ENCODE measurements at places on chromosomes 3 and 15.

GRCh38 chr3:24156466-24156865 is 211.4 kb downstream of the NR1D2 start:
- no peak for DNase-seq

GRCh38 chr3:24199775-24200247 is 254.7 kb downstream of the NR1D2 start:
- no peak for DNase-seq

- no peak for DNase-seq
These were observed 5.8 kb downstream of the OXNAD1 start for GRCh38 chr3:16270855-16271254.

- no peak for DNase-seq
These were observed 11.4 kb downstream of the FHIT start for GRCh38 chr3:61239871-61240270.

- no peak for DNase-seq
These were observed 63.7 kb upstream of the UBE2Q2 start for GRCh38 chr15:75779504-75779903.

DNA sequence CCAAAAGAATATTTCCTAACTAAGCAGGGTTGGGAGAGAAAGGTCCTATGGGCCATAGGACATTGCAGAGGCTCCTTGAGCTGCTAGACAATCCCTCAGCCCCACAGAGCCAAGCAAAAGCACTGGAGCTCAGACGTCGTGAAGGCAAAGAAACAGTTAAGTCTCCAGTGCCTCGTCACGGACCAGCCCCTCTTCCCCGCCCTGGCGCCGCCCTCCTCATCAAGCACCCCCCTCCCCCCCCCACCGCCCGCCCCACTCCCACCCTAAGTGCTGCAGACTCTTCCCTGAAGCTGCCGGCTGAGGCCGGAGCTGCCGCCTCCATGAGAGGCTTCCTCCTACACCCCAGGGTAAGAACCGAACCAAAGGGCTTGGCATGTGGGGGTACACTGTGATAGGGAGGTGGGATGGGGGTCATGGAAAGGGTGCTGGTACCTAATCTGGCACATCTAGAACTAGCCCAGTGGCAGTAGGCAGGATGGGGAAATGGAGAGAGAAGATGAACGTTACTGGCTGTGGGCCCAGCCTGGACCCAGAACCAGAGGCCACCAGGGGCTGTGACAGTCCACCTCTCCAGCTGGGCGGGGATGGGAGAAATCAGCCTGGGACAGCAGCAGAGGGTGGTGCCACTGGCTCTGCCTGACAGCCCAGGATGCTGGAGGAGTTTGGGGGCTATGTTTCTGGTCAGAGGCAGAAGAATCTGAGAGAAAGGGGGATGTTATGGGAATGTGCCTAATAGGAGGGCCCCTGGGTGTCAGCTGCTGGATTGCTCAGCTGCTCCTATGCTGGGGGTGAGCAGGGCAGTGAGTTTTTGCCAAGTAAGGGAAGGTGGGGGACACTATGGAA is at the start of gene MAP1A:
MAP1A (plus strand) TSS at position 255 of the 843 bp plus-strand sequence. CDS start 3,866 bp downstream, outside the sequence.
- no peak for DNase-seq

DNA sequence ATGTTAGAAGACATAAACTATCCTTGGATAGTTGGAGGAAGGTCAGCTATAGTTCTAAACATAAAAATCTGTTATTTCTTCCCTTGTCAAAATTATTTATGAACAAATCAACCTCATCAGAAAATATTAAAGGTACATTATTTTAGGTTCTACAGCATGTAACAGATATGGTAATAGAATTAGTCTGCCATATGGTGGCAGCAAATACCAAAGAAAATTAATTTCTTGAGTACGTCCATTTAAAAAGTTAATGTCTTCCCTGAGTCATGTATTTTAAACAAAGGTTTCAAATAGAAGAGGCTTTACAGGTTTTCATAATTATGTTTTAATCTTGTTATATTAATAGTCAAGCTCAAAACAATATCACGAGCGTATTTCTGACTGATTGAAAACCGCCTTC is 17.9 kb upstream of the ANKRD28 start:
- DNase-seq: no peak

DNA sequence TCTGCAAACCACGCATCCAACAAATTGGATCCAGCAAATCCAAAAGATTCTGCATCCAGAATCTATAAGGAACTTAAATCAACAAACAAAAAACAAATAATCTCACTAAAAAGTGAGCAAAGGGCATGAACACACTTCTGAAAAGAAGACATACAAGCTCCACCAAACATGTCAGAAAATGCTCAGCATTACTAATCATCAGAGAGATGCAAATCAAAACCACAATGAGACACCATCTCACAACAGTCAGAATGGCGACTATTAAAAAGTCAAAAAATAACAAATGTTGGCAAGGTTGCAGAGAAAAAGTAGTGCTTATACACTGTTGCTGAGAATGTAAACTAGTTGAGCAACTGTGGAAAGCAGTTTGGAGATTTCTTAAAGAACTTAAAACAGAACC is 21.6 kb upstream of the SLC25A36 start:
- no peak for DNase-seq

GRCh38 chr3:29026959-29027358 is 253.9 kb upstream of the RBMS3 start:
- DNase-seq: no peak
